ENCODE measurements at places on chromosomes 4 and X. TPM values are rescaled to one million over a fixed set of nuclear protein-coding genes. Genes with fewer than 3 reads are reported as not detected.

GRCh38 chr4:6071959-6072720 lies 53.9 kb upstream of the C4orf50 start:
- peak; percentile 31 for DNase-seq

DNA sequence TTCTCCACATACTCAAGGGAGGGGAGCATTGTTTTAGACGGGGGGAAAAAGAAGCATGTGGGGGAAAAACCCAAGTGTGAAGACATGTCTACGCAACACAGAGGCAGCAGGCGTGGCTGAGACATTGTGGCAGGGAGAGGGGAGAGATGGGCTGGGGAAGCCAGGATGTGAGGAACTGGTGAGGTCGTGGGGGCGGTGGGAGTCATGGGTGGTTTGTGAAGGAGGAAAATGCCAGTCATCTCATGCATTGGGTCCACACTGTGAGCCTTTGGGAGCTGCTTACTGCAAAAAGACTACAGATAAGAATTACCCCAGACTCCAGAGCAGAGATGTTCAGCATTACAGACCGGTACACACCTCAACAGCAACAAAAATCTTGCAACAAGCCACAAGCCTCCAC lies 2.1 kb downstream of the JAKMIP1 start:
- no peak for DNase-seq

DNA sequence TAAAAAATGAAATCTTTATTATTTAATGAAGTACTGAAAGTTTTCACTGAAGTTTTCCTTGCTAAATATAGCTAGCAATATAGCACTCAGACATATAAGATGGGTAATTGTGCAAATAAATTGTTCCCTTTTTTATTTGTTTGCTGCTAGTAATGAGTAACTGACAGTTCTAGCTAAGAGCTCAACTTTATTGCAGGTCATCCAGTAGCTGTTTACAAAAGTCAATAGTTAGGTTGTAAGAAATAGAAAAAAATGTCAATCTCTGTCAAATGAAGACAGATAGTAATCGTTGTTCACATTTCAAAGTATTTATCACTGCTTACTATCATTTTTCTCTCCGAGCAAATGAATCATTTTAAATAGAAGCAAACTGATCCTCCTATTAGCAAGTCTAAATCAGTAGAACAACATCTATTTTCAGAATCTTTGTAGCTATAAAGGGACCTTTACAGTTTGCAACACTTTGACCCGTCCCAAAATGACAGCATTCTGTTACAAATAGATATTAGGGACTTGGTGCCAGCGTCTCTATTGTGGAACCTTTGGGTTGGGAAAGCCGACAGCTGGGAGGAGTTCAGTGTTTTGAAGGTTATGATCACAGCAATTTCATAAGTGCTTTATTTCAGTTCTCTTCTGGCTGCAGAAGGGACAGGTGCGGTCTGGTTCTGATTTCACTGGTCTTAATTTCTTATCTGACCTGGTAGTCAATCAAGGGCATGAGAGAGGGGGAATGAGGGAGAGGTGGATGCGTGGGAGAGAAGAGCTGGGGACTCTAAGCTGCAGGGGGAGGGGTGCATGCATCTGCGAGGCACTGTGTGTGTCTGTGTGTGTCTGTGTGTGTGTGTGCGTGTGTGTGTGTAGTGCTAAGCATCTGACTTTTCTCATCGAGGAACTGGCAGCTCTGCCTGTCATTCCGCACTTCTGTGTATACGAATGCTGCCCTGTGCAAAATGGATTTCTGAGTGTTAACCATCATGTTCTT lies 227.9 kb upstream of the PITX2 start:
- DNase-seq, result no peak

- DNase-seq, result no peak
Observed at GRCh38 chr4:94934864-94935263, 177.1 kb downstream of the BMPR1B start.

DNA sequence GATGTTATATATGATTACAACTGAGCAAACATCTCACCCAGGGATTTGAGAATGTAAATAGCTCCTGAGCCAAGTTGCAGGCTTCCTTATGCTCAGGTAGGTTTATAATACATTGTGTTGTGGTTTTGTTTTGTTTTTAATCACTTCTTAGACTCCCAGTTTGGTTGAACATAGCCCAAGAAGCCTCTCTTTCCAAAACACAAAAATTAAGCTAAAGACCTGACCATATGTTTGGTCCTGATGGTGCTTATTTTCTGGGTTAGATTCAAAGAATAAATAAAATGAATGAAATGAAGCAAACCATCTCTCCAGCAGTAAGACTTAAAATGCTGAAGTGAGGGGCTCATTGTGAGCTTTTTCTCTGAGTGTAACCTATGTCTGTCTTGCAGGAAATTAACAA lies 93.5 kb downstream of the GRXCR1 start:
- no peak for DNase-seq

GRCh38 chr4:76550966-76551780 lies 116.1 kb downstream of the SHROOM3 start:
- no peak for DNase-seq

DNA sequence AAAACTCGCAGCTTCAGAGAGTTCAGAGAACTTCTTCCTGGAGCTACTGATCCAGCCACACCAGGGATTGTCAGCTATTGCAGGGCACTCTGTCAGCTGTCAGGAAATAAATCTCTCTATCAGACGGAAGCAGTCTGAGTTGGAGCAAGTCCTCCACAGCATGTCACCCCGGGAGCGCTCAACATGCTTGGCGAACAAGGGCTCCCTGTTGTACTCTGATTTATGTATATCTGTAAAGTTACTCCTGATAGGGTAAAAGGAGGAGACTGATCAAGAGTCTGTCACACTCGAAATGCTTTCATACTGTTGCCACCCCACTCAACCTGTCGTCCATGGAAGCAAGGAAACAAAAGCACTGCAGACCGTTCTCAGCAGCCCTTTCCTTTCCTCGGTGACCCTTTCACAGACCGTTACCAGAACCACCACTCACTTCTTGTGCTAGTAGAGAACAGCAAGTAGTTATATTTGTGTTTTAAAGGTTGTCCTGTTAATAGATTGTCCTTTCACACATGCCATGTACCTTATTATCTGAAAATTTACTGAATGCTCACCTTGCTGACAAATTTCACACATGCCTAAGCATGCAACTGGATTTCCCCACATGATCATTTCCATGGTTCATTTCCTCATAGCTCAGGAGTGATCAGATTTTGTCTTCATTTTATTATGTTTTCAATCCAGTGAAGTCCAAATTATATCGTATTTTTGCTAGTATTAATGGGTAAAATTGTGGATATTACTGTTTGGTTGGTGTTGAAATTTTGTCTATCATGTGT lies 2108.9 kb upstream of the TENM3 start:
- DNase-seq, result peak; percentile 26

Gene CT45A2
- total RNA-seq, result not detected

GRCh38 chrX:106955004-106955772 lies 35.0 kb downstream of the CLDN2 start:
- peak; percentile 1 for DNase-seq

GRCh38 chr4:73902038-73902637 lies 32.9 kb downstream of the CXCL1 start:
- DNase-seq, result no peak

GRCh38 chr4:3780347-3781171 lies 14.4 kb downstream of the ADRA2C start:
- DNase-seq, result peak; percentile 48

Gene SLC2A9
- total RNA-seq, result 1.2 TPM

DNA sequence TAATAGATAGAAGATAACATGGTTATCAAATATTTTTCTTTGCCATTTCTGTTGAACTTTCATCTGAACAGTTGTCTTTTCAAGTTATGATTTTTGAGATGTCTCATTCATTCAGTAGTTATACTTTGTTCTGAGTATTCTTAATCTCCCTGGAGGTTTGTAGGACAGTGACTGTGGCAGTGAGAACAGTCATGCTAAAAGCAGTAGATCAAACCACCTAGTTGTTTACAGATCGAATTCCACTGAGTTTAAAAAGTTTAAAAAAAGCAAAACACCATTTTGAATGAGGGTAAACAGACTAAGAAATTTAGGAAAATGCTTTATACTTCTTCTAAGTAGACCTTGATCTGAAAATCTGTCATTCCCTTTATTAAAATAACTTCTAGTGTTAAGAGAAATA lies 107.2 kb downstream of the CEP135 start:
- no peak for DNase-seq

Gene CT45A10
- total RNA-seq, result not detected

DNA sequence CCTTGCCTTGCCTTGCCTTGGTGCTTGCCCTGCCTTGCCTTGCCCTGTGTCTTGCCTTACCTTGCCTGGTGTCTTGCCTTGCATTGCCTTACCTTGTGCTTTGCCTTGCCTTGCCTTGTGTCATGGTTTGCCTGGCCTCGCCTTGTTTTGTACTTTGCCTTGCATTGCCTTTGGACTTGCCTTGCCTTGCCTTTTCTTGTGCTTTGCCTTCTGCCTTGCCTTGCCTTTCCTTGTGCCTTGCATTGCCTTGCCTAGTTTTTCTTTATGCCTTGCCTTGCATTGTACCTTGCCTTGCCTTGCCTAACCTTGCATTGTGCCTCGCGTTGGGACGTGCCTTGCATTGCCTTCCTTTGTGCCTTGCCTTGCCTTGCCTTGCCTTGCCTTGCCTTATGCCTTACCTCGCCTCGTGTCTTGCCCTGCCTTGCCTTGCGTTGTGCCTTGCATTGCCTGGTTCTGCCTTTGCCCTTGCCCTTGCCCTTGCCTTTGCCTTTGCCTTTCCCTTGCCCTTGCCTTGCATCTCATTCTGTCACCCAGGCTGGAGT lies 82.8 kb downstream of the TAB3 start:
- no peak for DNase-seq

- no peak for DNase-seq
Observed at GRCh38 chr4:120801137-120801758, 121.3 kb downstream of the PRDM5 start.

Gene HSD17B13
- not detected for total RNA-seq

Gene CLDN34
- not detected for total RNA-seq

- no peak for DNase-seq
Observed at GRCh38 chr4:182862921-182863320, 54.3 kb downstream of the DCTD start.
